ENCODE measurements at places on chromosomes 13 and 19.

DNA sequence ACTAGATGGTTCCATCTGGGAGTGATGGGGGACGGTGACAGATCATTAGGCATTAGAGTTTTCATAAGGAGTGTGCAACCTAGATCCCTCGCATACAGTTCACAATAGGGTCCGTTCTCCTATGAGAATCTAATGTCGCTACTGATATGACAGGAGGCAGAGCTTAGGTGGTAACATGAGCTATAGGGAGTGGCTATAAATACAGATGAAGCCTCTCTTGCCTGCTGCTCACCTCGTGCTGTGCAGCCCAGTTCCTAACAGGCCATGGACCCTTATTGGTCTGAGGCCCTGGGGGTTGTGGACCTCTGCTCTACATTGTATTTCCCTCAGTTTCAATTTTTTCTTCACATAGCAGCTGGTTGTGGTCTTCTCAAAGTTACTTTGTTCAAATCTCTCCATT, 56.5 kb downstream of the CDK8 start:
- DNase-seq: no peak

- no peak for DNase-seq
Measured at GRCh38 chr19:11447347-11448262, 12.2 kb downstream of the PRKCSH start.

DNA sequence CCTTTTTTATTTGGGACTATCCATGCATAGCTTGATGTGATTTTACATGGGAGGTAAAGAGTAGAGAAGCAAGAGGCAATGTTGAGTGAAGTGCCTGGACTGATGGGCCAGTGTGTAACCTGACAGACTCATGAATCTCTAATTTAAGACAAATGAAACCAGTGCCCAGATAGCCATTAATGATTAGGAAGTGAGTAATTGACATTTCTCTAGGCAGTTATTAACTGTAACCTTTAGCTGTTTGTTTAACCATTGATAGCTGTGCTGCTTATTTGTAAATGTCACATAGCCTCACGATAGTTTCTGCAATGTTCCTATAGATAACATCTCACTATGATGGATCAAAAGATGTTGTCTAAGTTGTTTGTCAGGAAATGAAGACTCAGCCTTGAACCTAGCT, 1047.5 kb upstream of the SPRY2 start:
- no peak for DNase-seq

DNA sequence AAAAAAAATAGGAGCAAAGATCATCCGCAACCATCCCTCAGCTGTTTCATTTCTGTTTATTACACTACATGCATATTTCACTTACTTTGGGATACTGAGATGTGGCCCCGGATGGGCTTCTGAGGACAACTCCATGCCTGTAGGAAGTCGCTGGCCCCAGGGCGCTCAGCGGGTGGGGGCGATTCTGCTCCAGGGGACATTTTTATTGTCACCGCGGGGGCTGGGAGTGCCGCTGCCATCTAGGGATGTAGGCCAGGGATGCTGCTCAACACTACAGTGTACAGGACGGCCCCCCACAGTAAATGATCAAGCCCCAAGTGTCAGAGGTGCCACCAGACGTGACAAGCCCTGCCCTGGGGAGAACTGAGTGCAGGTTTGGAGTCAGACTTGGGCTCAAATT, 6.4 kb upstream of the BST2 start:
- no peak for DNase-seq

GRCh38 chr13:21522847-21523246, 63.7 kb upstream of the ZDHHC20 start:
- no peak for DNase-seq

DNA sequence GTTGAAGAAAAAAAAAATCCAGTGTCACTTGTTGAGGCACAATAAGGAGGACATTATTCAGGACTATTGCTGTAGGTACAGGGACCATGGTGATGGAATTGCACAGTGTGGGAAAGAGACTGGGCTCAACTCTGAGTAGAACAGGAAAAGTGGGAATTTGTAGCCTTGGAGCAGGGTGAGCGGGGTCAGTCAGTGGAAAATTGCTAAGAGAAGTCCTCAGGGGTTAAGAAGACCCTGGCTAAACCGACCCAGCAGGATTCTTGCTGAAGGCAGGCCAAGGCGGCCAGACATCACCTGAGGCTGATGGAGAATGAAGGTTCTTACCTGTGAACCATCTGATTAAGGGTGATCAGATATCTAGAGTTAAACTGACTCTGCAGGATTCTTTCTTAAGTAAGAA, 12.5 kb downstream of the LAIR2 start:
- no peak for DNase-seq

DNA sequence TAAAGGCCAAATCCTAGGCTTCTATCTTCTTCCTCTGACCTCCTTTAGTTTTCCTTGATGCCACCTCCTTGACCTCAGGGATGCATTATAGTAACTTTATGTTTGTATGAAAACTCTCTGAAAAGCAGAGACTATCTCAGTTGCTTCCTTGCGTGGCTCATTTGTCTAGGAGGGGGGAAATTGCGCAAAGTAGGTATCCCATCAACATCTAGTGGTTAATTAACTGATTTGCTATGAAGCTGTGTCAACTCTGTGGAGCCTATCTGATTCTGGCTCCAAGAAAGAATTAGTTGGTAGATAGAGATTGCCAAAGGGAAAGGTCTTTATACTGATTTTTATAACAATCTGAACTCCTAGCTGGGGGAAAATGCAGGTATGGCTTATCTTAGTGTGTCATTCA, 82.1 kb upstream of the FRY start:
- no peak for DNase-seq

DNA sequence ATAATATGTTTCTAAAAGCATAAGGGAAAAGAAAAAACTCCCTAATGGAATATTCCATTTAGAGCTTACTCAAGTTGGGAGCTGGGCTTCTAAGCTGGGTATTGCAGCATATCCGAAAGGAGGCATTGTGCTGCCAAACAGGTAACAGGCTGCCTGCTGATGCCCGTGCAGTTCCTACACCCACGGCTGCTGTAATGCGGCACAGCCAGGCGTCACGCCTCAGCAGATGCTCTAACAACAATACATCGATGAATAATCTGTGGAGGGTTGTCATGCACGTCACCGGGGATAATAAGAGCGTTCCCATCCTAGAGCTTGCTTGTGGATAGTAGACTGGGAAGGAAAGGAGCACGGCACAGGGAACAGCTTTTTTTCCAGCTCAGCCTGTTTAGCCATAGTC, 1582.1 kb upstream of the SLC10A2 start:
- DNase-seq: no peak

DNA sequence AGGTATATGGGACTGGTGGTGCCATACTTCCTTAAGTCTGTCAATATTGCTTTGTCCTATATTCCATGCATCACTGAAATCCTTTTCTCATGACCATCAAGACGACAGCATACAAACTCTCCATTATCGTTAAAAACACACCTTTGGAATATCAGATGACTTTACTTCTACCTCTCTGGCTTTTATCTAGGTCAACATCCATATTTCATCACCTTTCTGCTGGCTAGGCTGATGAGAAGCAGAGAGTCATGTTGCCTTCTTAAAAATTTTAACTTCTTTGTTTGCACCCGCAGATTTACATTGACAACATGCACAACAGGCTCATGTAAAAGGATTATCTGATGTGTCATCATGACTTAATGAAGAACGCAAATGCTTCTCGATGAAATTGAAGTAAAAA, 771.4 kb downstream of the OLFM4 start:
- DNase-seq: no peak

GRCh38 chr13:110677731-110678545, 28.0 kb downstream of the CARS2 start:
- no peak for DNase-seq

GRCh38 chr13:92994056-92994455, 232.6 kb upstream of the GPC6 start:
- DNase-seq: no peak

DNA sequence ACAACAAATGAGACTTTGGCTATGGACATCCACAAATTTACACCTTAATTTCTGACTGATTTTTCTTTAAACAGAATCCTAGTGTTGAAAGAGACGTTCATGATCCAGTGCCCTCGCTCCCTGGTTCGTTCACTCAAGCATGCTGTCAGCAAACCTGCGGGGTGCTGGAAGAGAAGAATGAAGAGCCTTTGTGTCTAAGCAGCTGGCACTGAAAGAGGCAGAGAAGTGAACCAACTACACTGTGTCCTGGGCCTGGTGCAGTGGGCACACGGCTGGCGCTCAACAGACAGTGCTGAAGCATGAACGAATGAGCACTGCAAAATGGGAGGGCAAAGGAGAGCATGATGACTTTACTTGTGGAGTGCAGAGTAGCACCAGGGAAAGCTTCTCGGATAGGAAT, 46.8 kb downstream of the MIPEP start:
- DNase-seq: no peak

DNA sequence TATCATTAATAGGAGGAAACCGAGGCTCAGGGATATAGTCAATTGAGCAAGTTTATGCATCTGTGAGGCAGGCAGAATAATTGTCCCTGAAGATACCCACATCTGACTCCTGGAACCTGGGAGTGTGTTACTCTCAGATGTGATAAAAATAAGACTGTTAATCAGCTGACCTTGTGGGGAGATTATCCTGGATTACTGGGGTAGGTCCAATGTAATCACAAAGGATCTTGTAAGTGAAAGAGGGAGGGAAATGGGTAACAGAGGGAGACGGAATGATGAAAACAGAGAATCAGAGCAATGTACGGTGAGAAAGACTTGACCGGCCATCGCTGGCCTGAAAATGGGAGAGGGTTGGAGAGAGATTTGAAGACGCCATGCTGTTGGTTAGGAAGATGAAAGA, 3.2 kb upstream of the EDDM13 start:
- DNase-seq: no peak

DNA sequence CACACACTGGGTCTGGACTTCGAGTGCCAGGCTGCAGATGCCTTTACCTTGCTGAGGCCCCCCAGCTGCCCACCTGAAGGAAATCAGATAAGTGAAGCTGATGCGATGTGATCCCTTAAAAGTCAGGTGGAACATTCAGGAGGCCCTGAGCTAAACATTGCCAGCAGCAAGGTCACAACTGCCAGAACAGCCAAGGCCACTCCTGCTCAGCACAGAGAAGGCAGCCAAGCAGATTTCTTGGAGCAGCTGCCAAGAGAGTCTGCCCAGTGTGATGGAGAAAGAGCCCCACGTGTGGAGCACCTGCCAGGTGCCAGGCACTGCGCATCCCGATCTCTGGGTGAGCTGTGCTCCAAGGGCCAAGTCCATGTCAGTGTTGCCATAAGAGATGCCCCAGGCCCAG, 20.6 kb upstream of the UQCRFS1 start:
- no peak for DNase-seq

DNA sequence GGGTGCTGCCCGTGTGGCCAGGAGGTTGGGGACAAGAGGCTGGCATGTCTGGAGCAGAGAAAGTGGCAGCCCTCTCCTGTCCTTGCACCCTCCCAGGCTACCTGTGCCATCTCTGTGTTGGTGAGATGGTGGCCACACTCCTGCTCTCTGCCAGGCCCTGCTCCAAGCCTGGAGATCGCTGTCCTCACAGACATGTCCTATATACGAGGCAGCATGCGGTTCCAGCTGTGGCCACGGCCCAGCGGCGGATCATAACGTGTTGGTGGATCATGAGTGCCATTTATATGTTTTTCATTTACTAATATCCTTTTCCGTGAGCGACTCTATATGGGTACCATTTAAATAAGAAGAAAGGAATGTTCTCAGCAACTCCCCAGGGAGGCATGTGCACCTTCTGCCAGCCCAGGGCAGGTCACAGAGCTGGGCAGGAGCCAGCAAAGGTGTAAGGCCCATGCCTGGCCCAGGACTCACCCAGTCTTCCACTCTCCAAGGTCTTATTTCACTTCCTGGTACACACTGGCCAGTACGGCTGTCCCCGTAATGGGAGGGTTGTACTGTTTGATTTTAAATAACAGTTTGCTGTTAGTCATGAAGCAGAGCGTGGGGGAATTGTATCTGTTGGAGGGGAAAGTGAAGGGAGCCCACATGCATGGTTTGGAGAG, 47.2 kb upstream of the LDLR start:
- DNase-seq: no peak

- DNase-seq: no peak
Measured at GRCh38 chr19:16871871-16872270, 16.9 kb upstream of the F2RL3 start.

GRCh38 chr13:109787135-109787954, 962 bp upstream of the IRS2 start:
- peak; percentile 20 for DNase-seq

DNA sequence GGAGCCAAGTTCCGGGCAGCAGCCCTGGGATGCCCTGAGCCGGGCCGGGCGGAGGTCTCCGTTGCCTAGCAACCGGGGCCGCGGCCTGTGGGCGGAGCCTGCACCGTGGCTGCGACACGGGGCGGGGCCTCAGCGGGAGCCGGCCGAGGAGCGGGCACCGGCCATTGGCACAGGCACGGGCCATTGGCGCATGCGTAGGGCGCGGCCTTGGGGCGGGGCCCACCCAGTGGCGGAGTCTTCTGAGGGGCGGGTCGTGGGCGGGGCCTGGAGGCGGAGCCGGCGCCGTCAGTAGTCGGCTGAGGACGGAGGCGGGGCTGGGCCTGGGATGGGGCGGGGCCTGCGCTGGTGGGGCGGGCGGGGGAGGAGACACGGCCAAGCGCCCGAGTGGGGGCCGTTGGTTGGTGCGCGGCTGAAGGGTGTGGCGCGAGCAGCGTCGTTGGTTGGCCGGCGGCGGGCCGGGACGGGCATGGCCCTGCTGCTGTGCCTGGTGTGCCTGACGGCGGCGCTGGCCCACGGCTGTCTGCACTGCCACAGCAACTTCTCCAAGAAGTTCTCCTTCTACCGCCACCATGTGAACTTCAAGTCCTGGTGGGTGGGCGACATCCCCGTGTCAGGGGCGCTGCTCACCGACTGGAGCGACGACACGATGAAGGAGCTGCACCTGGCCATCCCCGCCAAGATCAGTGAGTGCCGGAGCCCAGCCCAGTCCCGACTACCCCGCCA, at the start of gene IZUMO4:
Gene IZUMO4 (plus strand): TSS at position 436 of the 723 bp plus-strand sequence. CDS start 31 bp downstream, at position 467.
- DNase-seq: peak; percentile 100

GRCh38 chr19:49916839-49917733, 11.9 kb upstream of the ATF5 start:
- DNase-seq: no peak

- peak; percentile 28 for DNase-seq
Measured at GRCh38 chr19:55253842-55254624, 4.8 kb downstream of the PPP6R1 start.

- no peak for DNase-seq
Measured at GRCh38 chr13:20264271-20265018, 32.3 kb upstream of the GJB6 start.

GRCh38 chr13:107743983-107744382, 471.4 kb downstream of the LIG4 start:
- no peak for DNase-seq

DNA sequence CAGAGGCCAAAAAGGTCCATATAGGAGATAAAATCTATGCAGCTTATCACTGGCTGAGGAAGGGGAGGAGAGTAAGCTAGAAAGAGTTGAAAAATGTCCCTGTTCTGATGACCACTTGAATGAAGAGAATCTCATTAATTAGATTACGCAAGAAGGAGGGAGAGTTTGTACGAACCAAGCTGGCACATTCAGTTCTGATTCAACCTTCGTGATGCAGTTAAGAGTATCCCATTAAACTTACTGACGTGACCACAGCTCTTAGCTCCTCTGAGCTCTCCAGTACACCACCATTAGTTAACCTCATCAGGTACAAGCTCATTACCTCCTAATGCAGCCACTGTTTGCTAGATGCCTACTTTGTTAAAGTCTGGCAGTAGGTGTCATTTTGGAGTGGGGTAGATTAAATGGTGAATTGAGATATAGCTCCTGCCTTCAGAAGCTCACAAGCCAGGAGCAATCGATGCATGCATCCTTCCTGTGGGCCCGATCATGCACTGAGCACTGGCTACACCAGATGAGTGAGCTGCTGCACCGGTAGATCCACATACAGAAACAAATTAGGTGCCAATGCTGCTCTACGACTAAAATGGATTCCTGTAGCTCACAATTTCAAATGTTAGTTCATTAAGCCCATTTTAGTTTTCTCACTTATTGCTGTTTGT, 458.3 kb downstream of the COG6 start:
- DNase-seq: no peak
